ENCODE measurements at places on chromosomes 3 and 15. TPM values are rescaled to one million over a fixed set of nuclear protein-coding genes. Genes with fewer than 3 reads are reported as not detected.

IGF2BP2 gene
- 16.8 TPM for total RNA-seq

DNA sequence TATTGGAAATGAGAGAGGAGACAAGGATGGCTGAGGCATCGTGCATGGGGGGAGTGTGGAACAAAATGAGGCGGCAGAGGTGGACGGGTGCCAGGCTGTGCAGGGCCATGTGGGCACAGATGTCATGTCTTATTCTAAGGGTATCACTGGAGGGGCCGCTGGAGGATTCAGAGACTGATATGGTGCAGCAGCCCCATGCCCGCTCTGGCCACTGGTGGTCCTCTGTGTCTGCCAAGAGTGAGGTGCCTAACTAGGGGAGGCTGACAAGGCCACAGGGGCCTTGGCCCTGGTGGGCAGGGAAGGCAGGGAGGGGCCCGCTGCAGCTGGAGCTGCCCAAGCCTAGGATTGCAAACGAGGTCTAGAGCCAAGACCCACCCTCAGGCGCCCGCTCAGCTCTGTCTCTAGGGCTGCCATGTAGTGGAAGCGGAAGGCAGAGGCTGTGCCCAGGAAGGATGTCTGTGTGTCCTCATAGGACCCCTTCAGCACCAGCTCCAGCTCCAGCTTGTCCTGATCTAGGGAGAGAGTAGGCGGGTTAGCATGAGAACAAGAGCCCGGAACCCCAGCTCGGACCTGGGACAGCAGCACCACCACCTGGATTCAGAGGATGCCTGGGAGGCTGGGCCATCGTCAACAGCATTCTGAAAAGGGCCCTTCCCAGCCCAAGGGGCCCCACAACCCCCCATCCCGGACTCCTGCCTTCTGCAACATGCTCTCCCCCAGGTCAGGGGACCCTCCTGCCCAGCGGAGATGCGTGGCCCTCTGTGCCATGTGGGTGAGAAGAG is 11.3 kb downstream of the PLA2G4D start:
- H3K4me3 ChIP-seq, result no peak overlapping the region
- H3K4me1 ChIP-seq, result peaks cover 4% of the 10 kb centered on the region
- no peaks in the 10 kb centered on the region for H3K27me3 ChIP-seq
- H3K36me3 ChIP-seq, result no peaks in the 10 kb centered on the region
- H3K27ac ChIP-seq, result no peak overlapping the region
- DNase-seq, result peak; percentile 27

DNA sequence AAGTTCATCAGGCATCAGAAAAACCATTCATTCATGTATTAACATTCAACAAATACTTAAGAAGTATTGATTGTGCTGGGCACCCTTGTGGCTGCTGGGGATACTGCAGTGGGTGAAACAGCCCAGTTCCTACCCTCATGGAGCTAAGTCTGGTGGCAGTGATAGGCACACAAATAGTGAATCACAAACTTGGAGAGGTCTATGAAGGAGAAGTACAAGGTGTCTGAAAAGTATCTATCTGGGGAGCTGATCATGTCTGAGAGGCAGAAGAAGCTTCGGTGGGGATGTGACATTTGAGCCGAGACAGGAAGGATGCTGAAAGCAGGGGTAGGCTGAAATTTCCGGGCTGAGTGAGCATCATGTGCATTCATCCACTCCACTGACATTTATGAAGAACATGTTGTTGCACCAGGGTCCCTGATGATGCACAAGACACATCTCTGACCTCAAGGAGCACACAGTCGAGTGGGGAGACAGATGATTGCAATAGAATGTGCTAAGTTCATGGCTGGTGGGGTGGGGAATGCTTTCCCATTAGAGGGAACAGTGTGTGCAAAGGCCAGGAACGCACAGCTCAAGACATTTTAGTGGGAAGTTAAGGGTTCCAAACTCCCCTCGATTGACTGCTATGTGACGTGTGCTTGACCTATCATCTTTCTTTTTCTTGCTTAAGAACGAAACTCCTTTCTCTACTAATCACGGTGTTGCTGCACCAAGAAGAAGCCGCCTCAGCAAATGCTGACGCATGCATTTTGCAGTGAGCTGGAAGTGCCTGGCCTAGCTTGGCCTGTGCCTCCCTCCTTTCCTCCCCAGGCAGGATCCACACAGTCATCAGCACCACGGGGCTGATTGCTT is 309.1 kb upstream of the ICE2 start:
- H3K4me3 ChIP-seq, result no peak overlapping the region
- no peaks in the 10 kb centered on the region for H3K27me3 ChIP-seq
- H3K36me3 ChIP-seq, result no peaks in the 10 kb centered on the region
- H3K4me1 ChIP-seq, result peaks cover 5% of the 10 kb centered on the region

FOXB1 gene
- total RNA-seq, result not detected

DNA sequence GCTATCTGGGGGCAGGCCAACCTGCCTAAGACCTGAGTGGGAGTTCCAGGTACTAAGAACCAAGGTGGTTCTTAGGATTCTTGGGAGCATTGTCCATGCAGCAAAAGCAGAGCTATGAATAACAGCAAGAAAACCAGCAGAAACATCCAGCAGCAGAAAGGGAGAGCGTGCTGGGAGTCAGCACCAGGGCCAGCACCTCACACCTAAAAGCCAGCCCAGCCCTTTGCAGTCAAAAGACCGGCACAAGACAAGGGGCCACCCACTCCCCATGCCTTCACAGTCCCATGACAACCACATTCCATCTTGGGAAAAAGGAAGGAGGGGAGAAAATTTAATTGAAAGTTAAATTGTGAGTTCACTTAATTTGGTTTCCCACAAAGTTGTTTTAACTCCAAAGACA is 364.9 kb downstream of the AGBL1 start:
- no peak overlapping the region for H3K4me3 ChIP-seq
- H3K27me3 ChIP-seq, result no peaks in the 10 kb centered on the region
- no peak overlapping the region for H3K27ac ChIP-seq
- DNase-seq, result no peak

GRCh38 chr3:29168081-29168480 is 112.8 kb upstream of the RBMS3 start:
- no peak for DNase-seq
- H3K27me3 ChIP-seq, result no peaks in the 10 kb centered on the region
- H3K36me3 ChIP-seq, result no peaks in the 10 kb centered on the region
- H3K4me3 ChIP-seq, result no peak overlapping the region
- H3K27ac ChIP-seq, result no peak overlapping the region
- peaks cover 5% of the 10 kb centered on the region for H3K4me1 ChIP-seq

DNA sequence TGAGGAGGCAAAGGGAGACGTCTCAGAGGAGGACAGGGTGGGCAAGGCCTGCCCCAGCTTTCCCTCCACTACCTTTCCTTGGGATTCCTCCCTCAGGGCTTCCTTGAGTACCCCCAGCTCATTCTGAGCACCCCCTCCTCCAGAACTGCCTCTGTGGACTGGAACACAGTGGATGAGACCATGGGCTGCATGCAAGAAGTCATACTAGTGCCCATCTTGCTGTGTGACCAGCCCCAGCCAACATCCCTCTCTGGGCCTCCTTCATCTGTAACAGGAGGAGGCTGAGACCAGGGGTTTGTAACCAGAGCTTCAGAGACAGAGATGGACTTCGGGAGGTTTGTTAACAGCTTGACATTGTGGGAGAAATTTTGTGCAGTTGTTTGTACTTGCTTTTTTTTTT is 25.6 kb downstream of the FEM1B start:
- H3K4me3 ChIP-seq, result no peak overlapping the region
- H3K4me1 ChIP-seq, result peaks cover 25% of the 10 kb centered on the region
- H3K27ac ChIP-seq, result no peak overlapping the region
- no peak for DNase-seq

DNA sequence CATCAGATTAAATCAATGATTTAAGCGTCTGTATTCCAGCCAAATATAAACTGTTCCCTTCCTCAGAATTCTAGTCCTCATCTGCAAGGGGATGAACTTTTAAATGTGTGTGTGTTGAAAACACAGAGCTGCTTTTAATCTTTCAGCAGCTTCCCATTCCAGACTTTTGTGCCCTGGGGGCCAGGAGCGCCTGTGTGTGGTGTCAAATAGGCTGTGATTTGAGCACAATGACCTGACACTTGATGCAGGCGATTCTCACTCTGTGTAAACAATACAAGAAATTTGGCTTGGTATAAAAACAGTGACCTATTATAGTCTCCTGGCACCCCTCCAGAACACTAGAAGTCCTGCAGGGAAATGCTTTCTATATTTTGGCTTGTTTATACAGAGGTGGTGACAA is 274.6 kb upstream of the ROPN1 start:
- no peaks in the 10 kb centered on the region for H3K36me3 ChIP-seq
- no peak overlapping the region for H3K4me3 ChIP-seq
- peaks cover 3% of the 10 kb centered on the region for H3K4me1 ChIP-seq

TMEM207 gene
- not detected for total RNA-seq

GRCh38 chr15:58690703-58691102 is 58.8 kb downstream of the ADAM10 start:
- H3K4me1 ChIP-seq, result peaks cover 4% of the 10 kb centered on the region
- no peaks in the 10 kb centered on the region for H3K27me3 ChIP-seq
- DNase-seq, result no peak
- H3K27ac ChIP-seq, result no peak overlapping the region

- H3K4me3 ChIP-seq, result no peak overlapping the region
- no peaks in the 10 kb centered on the region for H3K36me3 ChIP-seq
- H3K4me1 ChIP-seq, result no peaks in the 10 kb centered on the region
- no peak overlapping the region for H3K27ac ChIP-seq
Observed at GRCh38 chr3:43217633-43218032, 68.7 kb upstream of the SNRK start.

CKMT1B gene
- 11.3 TPM for total RNA-seq

UBAP1L gene
- 2.7 TPM for total RNA-seq

GRCh38 chr3:14562121-14562890 is 22.2 kb upstream of the GRIP2 start:
- H3K27ac ChIP-seq, result no peak overlapping the region
- no peak overlapping the region for H3K4me3 ChIP-seq
- H3K36me3 ChIP-seq, result no peaks in the 10 kb centered on the region
- DNase-seq, result peak; percentile 67

- no peaks in the 10 kb centered on the region for H3K27me3 ChIP-seq
- no peak for DNase-seq
- no peak overlapping the region for H3K4me3 ChIP-seq
- H3K27ac ChIP-seq, result no peak overlapping the region
Observed at GRCh38 chr15:71207141-71207540, 91.9 kb downstream of the THSD4 start.

GRCh38 chr3:71975573-71975972 is 190.6 kb upstream of the PROK2 start:
- no peak overlapping the region for H3K27ac ChIP-seq
- H3K4me3 ChIP-seq, result no peak overlapping the region
- H3K27me3 ChIP-seq, result peaks cover 6% of the 10 kb centered on the region
- no peak for DNase-seq
- H3K36me3 ChIP-seq, result no peaks in the 10 kb centered on the region

DNA sequence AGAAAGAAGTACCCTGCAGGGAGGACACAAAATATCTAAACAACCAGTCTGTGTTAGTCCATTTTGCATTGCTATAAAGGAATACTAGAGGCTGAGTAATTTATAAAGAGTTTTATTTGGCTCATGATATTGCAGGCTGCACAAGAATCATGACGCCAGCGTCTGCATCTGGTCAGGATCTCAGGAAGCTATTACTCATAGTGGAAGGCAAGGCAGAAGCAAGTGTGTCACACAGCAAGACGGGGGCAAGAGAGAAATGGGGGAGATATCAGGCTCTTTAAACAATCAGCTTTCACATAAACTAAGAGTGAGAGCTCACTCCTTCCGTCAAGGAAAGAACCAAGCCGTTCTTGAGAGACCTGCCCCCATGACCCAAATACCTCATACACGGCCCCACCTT is 614.8 kb downstream of the ZIC1 start:
- no peaks in the 10 kb centered on the region for H3K36me3 ChIP-seq
- no peak overlapping the region for H3K4me3 ChIP-seq
- H3K4me1 ChIP-seq, result no peaks in the 10 kb centered on the region
- no peak for DNase-seq

GRCh38 chr15:75347222-75348033 is 589 bp downstream of the NEIL1 start:
- H3K4me1 ChIP-seq, result peaks cover 59% of the 10 kb centered on the region
- DNase-seq, result peak; percentile 70
- H3K27me3 ChIP-seq, result no peaks in the 10 kb centered on the region
- H3K4me3 ChIP-seq, result peak overlapping the region; percentile 97
- H3K27ac ChIP-seq, result peak overlapping the region; percentile 71

C3orf70 gene
- total RNA-seq, result 2.2 TPM

ADIPOQ gene
- not detected for total RNA-seq

- no peaks in the 10 kb centered on the region for H3K36me3 ChIP-seq
- no peak for DNase-seq
- H3K27me3 ChIP-seq, result no peaks in the 10 kb centered on the region
- H3K27ac ChIP-seq, result no peak overlapping the region
- no peaks in the 10 kb centered on the region for H3K4me1 ChIP-seq
Observed at GRCh38 chr3:179108086-179108485, 36.5 kb upstream of the ZMAT3 start.

SERINC4 gene
- 0.10 TPM for total RNA-seq

PLIN1 gene
- 0.37 TPM for total RNA-seq

FBXO40 gene
- 0.05 TPM for total RNA-seq

CYP1A1 gene
- total RNA-seq, result not detected

GRCh38 chr3:168066882-168067281 is 28.8 kb downstream of the GOLIM4 start:
- H3K27ac ChIP-seq, result no peak overlapping the region
- H3K4me3 ChIP-seq, result no peak overlapping the region
- no peak for DNase-seq
- no peaks in the 10 kb centered on the region for H3K4me1 ChIP-seq

DNA sequence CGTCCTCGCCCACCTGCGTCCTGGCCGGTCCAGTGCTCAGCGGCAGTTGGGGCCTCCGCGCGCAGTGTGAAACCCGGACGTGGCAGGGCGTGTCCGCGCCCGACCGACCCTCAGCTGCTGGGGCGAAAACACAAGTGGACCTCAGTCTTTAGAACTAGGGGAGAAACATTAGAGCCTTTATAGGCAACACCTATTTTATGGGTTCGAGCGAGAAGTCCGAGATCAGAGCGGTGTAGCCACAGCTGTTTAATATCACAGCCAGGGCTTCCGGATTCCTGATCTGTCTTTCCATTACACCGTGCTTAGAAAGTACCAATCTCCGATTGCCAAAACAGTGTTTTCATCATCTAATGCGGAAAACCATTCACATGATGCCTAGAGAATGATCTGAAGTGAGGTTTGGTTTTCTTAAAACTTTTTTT is 506 bp downstream of the RAD51 start:
- H3K36me3 ChIP-seq, result peaks cover 9% of the 10 kb centered on the region
- H3K27me3 ChIP-seq, result no peaks in the 10 kb centered on the region
- peaks cover 4% of the 10 kb centered on the region for H3K4me1 ChIP-seq
- H3K4me3 ChIP-seq, result peak overlapping the region; percentile 86
- peak overlapping the region; percentile 98 for H3K27ac ChIP-seq

- no peak overlapping the region for H3K27ac ChIP-seq
- no peaks in the 10 kb centered on the region for H3K4me1 ChIP-seq
- H3K4me3 ChIP-seq, result no peak overlapping the region
Observed at GRCh38 chr15:87489902-87490665, 766.5 kb downstream of the NTRK3 start.

CLDN18 gene
- total RNA-seq, result 354 TPM

CFAP100 gene
- not detected for total RNA-seq

Data from left lung (tissue), 14 donors.